T-helper 2 cell treated with Interferon-gamma antibody and Interleukin-4, amounts not matched to agents 5 μg/mL and 100 μg/mL, for 36 hours (primary cell): ENCODE measurements at places on chromosomes 4 and X.

DNA sequence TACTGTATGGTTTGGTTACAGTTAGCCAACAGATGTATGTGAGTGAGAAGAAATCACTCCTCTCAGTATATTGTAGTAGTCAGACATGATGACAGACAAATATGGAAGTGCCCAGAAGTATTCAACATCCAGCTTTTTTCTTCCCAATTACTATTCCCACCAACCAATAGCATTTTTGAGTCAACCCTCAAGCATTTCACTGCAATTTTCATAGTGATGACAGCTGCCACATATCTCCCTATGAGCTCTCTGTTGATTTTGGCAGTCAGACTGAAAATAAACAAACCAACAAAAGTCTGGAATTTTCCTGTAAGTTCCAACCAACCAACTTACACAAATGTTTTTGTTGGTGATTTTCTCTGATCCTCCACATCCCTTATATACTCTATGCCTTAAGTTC is 8.2 kb upstream of the TRAM1L1 start:
- no peak for DNase-seq

DNA sequence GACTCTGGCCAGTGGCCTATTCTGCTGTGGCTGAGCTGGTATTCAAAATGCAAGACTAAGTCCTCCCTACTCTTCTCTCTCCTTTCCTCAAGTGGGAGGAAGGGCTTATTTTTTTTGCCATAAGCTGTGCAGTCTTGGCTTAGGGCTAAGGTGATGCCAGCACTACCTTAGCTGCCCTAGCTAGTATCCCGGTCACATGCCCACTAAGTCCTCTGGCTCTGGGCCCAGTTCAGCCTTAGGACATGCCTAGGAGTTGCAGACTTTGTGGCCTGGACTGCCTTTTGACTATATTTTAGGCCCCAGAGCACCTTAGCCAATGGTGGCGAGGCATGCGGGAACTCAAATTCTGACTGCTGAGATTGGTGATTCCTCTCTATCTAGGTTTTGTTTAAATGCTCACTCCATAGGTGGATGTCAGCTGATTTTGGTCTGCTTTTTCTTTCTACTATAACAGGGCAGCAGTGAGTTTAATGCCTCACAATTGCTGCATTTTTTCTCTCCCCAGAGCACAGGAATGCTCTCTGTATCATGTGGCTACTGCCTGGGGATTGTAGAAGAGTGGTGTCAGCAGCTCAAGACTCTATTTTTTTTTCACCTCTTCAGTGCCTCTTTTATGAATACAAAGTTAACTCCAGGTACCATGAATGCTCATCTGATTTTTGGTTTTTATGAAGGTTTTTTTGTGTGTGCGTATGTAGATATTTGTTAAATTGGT is 472.9 kb upstream of the GRID2 start:
- DNase-seq: no peak

DNA sequence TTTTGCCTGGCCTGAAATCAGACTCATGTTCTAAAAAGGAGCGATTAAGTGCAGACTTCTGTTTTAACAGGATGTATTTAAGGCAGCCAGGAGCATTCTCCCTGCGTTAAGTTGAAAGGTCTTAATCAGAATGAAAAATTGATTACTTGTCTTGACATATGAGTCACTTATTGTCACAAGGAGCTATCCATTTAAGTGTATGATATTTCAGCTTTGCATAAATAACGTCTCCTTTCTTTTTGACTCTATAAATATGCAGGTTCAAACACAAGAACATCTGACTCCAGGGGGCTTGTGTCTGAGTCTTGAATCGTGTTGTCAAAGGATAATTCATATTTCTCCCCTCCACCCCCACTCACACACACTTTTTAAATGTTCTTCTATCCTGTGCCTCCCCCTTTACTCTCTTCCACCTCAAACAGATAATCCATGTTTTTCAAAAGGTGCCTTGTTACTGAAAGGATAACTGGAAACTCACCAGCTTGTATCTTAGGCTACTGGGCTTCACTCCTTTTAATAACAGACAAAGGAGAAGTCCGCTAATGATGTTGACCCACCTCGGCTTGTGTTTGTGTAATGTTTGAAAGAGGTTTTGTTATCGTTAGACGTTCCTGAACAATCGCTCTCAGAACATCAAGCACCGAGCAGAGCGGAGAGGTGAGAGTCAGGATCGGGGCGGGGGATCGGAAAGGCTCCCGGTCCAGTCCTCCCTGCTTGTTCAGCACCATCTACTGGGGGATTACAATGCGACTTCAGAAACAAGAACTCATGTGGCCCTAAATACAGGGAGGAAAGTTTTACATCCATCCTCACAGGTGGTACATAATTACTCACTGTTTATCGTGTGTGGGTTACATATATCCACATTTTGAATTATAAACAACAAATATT is 107.5 kb upstream of the RPL34 start:
- no peak for DNase-seq

GRCh38 chrX:113422323-113422722 is 581.7 kb upstream of the AMOT start:
- no peak for DNase-seq

- no peak for DNase-seq
Measured at GRCh38 chr4:145805490-145805889, 125.5 kb downstream of the C4orf51 start.

DNA sequence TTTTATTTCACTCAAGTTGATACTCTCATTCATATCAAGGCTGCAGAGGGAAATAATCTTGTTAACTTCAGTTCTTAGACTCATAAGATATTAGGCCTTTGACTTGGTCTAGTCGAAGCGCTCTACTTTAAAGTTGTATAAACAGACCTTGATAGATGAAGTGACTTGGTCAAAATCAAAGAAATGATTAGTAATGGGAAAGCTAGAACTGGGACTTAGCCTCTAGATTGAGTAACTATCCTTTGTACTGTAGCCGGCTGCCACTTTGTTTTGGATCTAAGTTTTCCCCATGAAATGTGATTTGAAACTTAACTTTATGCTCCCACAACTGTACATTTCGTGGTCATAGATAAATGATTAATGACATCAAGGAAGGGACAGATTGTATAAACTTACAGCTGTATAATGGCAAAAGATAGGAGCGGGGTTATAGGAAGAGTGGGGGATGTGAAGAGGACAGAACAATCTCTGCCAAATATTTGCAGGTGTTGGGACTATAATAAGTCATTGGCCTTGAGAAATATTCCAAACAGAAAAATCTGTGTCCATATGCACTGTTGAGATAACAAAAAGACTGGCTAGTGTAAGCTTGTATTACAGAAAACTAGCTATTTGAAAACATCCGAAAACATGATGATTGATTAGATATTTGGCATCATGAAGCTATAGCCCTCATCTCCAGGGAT is 17.2 kb downstream of the MID2 start:
- DNase-seq: no peak

DNA sequence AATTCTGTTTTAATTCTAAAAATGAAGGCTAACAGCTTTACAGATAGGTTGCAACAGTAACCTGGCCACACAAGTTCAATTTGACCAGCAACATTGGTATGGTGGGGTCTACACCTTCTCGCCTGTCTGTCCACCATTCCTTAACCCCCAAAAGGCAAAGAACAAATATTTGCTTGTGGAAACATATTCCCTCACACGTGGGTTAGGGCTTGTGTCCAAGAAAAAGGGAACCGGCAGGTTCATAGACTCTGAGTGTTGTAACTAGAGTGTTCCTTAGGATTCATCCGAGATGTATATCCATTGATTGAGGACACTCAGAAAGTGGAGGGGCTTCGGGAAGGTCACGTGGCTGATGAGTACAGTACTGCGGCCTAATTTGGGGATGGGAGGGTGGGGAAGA is 54.1 kb downstream of the C4orf51 start:
- no peak for DNase-seq

DNA sequence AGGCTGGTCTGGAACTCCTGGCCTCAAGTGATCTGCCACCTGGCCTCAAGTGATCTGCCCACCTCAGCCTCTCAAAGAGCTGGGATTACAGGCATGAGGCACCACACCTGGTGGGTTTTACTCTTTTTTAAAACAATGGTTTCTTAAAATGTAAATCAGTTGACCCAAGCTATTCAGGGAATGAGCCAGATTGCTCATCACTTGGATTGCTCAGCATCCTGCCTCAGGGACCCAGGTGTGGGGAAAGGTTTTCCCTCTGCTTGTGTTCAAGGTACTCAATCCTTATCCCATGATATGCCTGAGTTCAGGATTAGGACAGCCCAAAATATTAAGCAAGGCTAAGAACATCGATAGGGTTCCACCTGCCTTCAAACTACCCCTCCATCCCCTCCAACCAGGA is 67.4 kb downstream of the CHRNA9 start:
- DNase-seq: no peak

GRCh38 chrX:70921709-70922352 is 9.1 kb downstream of the SLC7A3 start:
- no peak for DNase-seq

- no peak for DNase-seq
Measured at GRCh38 chrX:40720339-40720738, 15.0 kb downstream of the MED14 start.

GRCh38 chrX:40849906-40850823 is 114.8 kb upstream of the MED14 start:
- no peak for DNase-seq

GRCh38 chrX:13433298-13433605 is 113.4 kb upstream of the ATXN3L start:
- no peak for DNase-seq

DNA sequence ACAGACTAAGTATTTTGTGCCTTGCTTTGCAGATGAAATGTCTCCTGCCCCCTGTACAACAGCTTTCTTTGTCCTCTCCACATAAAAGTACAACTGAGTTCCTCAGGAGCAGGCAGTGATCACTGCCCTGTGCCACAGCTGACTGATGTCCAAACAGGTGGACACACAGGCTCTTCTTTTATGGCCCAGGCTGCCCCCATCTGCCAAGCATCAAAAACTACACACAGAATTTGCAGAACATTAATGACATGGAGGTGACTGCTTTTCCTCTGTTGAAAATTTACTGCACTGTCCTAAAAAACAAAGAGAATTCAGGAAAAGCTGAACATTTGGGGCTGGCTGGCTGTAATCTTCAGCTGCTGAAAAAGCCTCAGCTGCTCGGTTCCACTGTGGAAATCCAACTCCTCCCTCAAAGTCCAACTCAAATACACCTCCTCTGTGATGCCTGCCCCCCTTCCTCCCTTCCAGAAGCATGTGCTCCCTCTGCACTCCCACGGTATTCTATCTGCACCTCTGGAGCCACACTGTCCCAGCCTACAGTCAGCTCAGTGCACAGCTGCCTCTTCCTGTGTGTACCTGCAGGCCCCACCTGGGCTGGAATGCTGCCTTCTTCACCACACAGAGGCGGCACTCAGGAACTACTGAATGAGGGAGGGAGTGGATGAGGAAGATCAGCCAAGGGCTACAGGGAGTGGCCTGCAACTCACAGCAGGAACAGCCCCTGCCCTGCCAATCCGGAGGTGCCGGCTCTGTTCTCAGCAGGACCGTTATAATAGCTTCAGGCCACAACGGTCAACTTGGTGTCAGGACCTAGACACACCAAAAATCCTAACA is 10.3 kb downstream of the AFAP1 start:
- no peak for DNase-seq

DNA sequence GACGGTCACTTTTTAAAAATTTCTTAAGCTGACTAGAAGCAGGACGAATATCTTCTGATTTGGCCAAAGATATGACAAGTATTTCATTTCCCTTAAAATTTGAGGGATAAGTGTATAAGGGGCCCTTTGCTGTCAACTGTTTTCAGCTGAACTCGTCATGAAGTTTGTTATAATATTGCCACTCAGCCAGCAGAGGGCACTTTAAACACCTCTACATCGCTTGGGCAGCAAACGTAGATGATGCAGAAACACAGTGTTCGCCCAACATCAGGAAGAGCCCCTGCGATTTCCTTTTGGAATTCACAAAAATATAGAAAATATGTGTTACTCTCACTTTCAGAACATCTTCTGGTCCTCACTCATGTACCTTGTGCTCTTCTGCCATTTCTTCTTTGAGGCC is 435.7 kb upstream of the FMR1 start:
- DNase-seq: no peak

GRCh38 chrX:1667566-1667965 is 52.7 kb downstream of the ASMT start:
- DNase-seq: no peak

GRCh38 chrX:113974881-113975280 is 609.0 kb upstream of the HTR2C start:
- DNase-seq: no peak

GRCh38 chrX:40912576-40912975 is 172.7 kb upstream of the USP9X start:
- no peak for DNase-seq

DNA sequence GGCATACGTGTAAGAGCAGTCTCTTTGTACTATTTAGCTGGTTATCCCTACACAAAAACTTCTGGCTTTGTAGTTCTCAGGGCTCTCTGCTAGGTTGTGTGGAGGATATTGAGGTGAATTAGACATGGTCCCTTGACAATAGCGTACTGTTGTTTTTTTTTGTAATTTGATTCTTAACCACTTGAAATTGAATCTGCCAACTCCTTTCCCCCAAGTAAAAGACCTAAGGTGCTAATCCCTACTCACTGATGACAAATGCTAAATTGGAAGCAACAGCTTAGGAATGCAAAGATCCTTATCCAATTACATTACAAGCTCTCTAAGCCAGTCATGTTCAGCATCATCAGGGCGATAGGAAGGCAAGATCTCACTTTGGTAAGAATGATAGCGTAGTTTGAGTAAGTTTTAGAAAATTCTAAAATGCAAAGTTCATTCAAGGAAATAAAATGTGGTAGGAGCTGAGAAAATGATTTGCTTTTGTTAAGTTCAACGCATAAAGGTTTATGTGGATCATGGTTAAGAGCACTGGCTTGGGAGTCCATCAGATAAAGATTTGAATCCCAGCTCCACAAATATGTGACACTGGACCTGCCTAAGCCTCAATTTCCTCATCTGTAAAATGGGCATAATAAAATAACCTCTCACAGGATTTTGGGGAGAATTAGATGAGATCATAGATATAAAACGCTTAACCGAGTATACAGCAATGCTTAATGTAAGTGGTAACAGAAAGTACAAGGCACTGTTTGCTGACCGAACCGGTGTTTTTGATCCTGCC is 39.3 kb downstream of the DOCK11 start:
- no peak for DNase-seq

- no peak for DNase-seq
Measured at GRCh38 chrX:44974451-44974850, 101.5 kb downstream of the KDM6A start.
